ENCODE measurements at places on chromosomes 6 and 20.

- no peak for DNase-seq
These were observed 3.8 kb upstream of the ECHDC1 start for GRCh38 chr6:127347178-127347577.

GRCh38 chr6:84052883-84053241 lies 19.3 kb downstream of the MRAP2 start:
- DNase-seq, result no peak

DNA sequence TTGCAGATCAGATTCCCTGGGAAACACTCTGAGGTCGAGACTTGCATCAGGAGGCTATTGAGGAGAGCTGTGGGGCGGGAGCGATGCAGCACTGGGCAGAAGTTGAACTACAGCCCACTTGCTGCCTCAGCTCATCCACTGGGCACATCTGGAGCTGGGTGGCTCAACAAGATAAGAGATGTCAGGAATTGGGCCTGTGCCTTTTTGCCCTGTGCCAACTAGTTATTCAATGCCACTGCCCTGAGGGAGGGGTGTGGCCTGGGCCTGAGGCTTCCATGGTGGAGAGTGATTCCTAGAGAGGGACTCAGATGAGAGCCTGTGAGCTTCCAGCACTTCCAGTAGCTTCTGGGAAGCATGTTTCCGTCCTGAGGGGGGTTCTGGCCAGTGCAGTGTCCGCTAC lies 32.7 kb downstream of the BRPF3 start:
- no peak for DNase-seq

GRCh38 chr6:122610690-122611455 lies 668 bp downstream of the PKIB start:
- DNase-seq, result peak; percentile 22

DNA sequence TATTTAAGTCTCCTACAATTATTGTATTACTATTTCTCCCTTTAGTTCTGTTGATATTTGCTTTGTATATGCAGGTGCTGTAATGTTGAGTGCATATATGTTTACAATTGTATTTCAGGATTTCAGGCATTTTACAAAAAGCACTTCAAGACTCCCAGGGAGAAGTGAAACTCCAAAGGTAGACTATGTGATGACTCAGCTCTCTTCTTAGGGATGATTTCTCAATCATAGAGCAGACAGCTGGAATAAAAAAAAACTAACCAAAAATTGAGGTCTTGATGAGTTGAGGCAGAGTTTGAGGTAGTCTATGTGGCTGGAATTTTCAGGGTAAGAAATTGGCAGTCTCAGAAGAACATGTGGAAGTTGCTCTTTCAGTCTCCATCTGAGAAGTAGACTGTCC lies 786.1 kb downstream of the TFAP2A start:
- DNase-seq, result no peak

DNA sequence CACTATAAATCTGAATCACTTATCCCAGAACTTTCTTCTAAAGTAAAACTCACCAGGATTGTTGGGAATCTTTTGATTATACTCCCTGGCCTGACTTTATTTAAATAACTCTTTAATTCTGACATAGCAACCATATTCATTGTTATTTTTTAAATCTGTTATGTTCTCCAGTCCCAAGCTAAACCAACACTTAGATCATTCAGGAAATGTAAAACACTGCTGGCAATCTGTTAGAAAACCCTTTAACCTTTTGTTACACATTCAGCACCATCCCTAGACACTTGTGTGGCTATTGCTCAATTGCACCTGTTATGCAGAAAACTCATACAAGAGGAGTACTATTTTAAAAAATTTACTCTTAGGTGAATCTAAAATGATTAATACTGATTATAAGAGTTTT lies 101.8 kb upstream of the NHSL1 start:
- DNase-seq, result no peak

- DNase-seq, result no peak
These were observed 90.7 kb downstream of the TRMT6 start for GRCh38 chr20:5859608-5860007.

- DNase-seq, result no peak
These were observed 7.8 kb downstream of the RBM38 start for GRCh38 chr20:57398901-57399535.

DNA sequence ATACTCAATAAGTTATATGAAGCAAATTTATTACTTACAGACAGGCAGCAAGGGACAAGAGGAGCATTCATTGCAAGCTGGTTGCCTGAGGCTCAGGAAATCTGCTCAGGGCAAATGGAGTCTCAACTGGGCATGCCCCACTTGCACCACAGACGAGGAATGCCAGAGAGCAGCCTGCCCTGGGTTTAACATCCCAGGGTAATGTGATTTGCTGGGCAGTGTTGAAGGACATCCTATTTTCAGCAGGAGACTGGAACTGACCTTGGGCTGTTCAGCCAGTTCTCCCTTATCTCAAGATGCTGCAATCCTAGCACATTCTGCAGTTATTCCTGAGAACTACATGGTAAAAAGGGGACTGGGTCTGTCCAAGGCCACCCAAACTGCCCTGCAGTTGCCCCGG lies 3.8 kb upstream of the ENTPD6 start:
- no peak for DNase-seq

- DNase-seq, result no peak
These were observed 45.2 kb upstream of the RSPO3 start for GRCh38 chr6:127073222-127073621.

DNA sequence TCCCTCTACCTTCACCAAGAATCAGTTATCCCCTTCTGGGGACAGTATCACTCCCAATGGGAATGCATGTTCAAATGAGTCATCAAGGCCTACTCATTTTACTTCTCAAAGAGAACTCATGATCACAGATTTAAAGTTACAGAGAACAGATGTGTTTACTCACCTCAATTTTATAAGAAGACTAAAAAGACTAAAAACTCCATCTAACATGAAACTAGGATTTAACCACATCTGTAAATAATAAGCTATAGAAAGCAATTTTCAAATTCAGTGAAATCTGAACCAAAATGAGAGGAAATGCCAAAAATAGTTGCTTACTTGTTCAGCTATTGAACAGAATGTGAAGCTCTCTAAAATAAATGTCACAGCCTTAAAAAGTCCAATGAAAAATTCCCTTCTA lies 300.1 kb upstream of the KCNQ5 start:
- no peak for DNase-seq

DNA sequence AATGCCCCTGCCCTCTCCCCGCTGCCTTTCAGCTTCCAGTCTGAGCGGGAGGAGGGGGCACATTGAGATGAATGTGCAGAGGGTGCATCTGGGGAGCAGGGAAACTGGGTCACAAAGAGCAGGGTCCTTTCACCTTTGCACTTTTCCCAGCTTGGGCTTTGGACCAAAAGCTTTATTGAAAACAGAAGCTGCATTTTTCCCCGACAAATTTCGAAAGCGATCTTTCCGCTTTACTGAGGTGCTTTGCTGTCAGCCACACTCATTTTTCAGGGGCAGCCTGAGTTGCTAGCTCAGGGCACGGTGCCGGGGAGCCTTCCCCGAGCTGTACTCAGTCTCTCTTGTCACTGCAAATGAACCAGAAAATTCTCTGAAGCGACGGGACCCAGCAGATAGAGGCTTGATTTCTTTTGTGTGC lies 283.7 kb upstream of the SOX4 start:
- DNase-seq, result no peak

- DNase-seq, result no peak
These were observed 15.4 kb downstream of the RPS6KA2 start for GRCh38 chr6:166611631-166612030.

DNA sequence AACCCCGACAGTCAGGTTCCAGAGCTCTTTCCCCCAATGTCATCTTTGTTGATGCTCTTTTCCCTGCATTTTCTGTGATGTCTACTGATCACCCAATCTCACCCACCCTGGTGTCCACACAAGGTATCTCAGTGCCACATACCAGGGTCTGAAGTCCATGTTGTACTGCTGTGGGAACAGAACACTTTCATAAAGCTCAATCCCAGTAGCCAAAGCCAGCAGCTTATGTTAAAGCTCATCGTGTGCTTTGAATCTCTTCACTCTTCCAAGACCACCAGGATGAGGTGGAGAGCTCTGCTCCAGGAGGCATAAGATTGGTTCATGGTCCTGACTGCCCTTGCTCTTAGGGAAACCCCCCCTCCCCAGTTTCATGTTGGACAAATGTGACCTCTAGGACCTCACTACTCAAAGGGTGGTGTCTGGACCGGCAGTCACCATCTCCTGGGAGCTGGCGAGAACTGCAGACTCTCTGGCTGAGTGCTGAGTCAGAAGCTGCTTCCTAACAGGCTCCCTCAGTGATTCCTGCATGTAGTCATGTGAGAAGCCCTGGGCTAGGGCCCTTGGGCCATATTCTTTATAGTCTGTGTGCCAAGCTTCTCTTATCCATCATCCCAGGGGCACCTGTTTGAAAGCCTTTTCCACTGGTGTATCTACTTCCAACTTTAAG lies 13.4 kb upstream of the CPNE5 start:
- DNase-seq, result no peak

All from NCI-H748 treated with DMSO at 0.1 percent for 48 hours (cell line).